ENCODE measurements at places on chromosomes 1 and 21.

- no peak for DNase-seq
These were observed 345.5 kb upstream of the LYPLAL1 start for GRCh38 chr1:218828125-218828650.

GRCh38 chr1:38512789-38513188, 346.8 kb downstream of the RRAGC start:
- DNase-seq: no peak

DNA sequence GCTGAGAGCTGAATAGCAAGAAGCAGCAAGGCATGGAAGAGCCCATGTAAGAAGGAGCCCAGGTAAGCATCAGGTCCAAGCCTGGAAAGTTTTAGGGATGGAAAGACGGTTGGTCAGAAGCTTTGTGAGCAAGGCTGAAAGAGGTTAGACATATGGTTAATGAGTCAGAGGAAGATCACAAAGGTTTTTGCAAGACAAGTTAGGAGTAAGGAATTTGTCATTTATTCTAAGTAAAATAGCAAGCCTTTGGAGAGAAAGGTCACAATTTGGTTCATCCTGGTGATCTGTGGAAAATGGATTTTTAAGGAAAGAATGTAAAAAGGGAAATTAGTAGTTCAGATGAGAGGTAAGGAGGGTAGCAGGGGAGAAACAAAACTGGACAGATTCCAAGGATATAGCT, 106.7 kb downstream of the DPYD start:
- DNase-seq: no peak

DNA sequence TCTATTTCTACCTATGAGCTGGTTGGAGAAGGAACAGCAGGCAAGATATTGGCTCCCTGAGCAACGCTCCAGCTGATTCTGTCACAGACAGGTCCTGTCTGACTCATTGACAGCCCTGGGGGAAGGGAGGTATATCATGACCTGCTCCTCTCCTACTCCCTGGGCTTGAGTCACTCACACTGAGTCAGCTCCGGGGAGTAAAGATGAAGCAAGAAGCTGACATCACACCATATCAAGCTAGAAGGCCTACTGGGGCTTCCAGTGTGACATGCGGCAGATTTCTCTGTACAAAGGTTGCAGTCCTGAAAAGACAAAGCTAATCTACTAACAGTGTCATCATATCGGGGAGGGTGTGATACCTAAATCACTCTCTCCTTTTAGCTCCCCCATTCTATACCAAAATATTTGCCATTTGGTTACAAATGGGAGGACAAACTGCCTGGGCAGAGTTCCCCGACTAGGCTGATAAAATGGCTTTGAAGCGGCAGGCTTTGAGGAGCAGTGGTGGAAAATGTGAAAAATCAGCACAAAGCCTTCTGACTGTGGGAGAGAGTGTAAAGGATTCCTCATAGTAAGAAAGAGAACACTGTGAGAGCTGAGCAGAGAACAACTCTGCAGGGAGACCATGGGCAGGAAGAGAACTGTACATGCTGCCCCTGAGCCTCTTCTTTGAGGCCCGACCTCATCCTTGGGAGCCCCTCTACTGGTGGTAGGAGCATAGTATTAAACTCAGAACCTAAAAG, 15.5 kb downstream of the PI4KB start:
- peak; percentile 88 for DNase-seq

- DNase-seq: no peak
These were observed 10.2 kb upstream of the DMRTB1 start for GRCh38 chr1:53449021-53449420.

GRCh38 chr1:206455289-206455665, 15.0 kb upstream of the IKBKE start:
- no peak for DNase-seq

- DNase-seq: no peak
These were observed 32.1 kb downstream of the SH3BP5L start for GRCh38 chr1:248793592-248793991.

DNA sequence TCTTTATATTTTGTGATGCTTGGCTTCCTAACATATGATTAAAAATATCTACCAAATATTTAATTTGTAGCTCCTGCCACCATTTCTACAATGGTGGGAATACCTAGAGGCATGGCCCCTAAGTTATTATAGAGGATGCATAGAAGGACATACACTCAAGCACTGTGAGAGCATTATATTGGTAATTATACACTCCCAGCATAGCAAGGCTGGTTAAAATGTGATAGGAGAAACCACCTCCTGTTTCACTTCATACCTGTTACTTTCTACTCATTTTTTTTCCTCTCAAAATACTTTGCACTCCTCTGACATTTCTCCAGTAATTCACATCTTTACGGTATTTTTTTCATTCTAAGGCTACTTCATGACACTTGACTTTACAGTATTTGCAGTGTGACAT, 92.9 kb downstream of the HS2ST1 start:
- no peak for DNase-seq

DNA sequence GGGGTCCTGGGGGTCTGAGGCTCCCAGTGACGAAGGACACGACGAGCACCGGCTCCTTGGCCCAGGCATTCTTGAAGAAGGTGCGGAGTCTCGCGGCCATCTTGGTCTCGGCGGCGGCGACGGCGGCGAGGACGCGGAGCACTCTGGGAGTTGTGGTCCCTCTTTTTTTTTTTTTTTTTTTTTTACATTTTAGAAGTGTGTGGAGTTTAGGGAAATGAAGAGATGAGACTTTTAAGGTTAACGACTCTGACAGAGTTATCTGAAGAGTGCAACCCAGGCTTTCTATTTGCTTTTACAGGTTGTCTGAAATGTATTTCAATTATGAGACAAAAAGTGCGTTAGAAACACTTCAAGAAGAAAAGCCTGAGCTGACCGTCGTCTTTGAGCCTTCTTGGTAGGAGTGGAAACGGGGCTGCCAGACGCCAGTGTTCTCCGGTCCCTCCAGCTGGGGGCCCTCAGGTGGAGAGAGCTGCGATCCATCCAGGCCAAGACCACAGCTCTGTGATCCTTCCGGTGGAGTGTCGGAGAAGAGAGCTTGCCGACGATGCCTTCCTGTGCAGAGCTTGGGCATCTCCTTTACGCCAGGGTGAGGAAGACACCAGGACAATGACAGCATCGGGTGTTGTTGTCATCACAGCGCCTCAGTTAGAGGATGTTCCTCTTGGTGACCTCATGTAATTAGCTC, 9.7 kb downstream of the OR2B11 start:
- DNase-seq: peak; percentile 15

DNA sequence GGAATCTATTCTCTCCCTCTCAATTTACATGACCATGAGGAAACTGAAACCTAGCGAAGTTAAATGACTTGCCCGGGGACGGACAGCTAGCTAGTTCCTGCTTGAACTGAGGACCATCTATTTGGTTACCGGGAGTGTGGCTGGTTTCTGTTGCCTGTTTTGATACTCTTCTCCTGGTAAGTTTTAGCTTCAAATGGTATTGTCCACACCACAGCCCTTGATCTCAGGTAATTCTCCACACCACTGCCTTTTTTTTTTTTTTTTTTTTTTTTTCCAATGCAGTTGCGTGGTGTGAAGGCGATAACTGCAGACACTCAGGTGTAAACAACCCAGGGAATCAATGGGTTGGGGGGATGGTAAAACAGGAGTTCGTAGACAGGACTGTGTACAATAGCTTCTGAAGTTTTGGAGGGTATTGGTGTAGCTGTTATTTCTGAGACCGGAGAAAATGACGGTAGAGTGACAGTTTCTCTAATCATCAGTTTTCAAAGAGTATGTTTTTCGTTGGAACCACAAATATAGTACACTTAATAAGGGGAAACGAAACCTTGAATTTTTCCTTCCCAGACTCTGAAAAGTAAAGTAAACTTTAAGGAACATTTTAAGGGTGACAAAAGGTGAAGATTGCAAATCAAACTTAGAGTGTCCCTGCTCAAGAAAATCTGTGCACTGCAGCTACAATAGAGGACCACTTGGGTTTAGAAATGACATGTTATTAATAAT, 125.3 kb upstream of the CACYBP start:
- no peak for DNase-seq

- no peak for DNase-seq
These were observed 152.0 kb downstream of the KAZN start for GRCh38 chr1:14750490-14750889.

GRCh38 chr1:86137436-86137835, 19.1 kb downstream of the COL24A1 start:
- no peak for DNase-seq

GRCh38 chr21:36412916-36413315, 27.7 kb downstream of the CHAF1B start:
- DNase-seq: no peak

DNA sequence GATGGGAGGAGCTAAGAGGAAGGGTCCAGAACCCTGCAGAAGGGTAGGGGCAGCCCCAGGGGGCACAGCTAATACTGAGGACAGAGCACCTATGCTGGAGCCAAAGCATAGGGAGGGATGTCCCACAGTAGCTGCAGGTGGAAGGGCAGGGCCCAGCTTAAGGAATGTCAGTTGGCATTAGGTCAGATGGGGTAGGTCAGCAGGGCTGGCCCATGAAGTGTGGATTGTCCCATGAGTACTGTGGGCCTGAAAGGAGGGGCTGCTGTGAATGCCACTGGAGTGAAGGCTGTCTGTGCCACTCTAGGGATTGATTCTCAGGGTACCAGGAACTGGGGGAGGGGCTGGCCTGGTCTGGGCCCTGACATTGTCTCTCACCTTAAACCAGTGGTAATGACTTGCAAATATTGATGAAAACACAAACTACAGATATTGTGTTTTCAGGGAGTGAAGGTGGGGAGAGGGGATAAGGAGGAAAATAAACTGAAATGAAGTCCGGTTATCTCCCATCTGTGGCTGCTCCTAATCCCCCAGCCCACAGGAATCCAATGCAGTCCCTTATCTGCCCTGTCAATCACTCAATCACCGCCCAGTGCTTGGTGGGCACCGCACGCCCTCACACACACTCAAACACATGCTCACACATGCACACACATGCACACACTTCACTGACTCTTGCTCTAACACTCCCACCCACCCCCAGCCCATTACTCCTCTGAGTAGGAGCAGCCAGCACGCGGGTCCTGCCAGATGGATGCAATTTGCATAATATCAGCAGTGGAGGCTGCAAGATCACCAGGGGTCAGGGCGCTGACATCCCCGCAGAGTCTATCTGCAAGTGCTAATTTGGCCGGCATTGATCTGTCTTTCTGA, 27.8 kb downstream of the DMAP1 start:
- DNase-seq: no peak

DNA sequence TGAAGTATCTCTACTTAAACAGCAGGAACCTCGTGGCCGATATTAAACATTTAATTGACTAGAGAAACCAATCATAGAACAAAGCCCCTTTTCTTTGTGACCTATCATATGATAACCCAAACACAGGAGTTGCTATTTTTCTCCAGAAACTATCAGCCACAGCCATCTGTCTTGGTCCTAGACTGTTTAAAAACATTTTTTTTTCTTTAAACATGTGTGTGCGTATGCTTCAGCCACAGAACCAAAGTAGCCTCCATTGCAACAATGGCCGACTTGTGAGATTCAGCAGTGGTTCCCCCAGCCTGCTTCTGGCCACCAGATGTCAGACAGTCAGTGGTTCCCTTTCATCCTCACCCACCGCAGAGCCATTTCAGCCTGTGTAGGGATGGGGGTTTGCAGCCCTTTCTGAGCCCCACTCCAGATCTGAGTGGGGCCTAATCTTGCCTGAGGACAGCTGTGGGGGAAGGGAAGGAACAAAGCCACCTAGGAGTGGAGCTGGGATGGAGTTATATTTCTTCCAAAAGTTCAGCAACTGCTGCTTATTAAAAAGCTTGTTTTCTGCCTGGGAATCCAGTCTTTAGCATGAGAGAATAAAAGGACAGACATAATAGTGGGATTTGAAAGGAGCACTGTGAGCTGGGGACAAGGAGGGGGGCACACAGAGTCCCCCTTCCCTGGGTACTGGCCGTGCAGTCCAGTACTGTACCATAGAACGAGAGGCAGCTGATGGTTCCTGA, 11.7 kb upstream of the IGSF3 start:
- DNase-seq: no peak

DNA sequence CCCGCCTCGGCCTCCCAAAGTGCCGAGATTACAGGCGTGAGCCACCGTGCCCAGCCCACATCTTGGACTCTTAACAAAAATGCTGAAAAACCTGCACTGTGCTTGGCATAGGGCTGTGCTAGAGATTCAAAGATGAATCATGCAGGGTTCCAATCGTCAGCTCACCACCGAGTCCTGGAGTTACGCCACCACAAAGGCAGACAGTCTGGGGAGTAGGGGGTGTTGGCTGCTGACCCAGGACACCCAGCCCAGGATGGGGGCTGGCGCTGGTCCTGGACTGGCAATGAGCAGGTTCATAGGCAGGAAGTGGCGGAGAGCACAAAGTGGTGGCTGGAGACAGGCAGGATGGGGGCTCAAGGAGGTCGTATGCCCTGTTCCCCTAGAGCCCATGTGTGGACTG, 16.0 kb downstream of the PSRC1 start:
- DNase-seq: no peak

DNA sequence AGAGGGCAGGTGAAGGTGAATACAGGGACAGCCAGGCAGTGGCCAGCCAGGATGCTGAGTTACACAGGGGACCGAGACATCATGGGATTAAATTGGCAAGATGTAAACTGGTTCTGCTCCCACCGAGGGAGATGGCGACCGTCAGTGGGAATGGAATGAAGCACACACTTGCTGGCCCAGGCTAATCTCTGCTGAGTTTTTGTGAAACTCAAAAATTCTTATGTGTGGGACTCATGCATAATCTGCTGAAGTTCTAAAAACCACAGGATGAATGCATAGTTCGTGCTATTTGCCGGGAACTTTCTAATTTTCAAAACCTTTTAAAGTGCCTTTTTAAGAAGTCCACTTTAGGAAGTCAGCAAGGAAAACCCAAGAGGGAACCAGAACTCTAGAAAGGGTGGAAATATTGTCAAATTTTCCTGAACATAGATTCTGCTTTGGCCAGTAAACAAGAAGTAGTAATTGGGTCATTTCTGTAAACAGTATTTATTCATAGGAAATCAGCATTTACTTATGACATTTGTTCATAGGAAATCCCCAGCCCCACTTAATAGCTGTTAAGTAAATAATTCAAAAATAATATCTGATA, 85.4 kb upstream of the ROR1 start:
- DNase-seq: no peak

GRCh38 chr1:83810144-83810543, 188.8 kb downstream of the TTLL7 start:
- DNase-seq: no peak

GRCh38 chr1:69123486-69123885, 444.2 kb upstream of the LRRC7 start:
- DNase-seq: no peak

- DNase-seq: no peak
These were observed 46.0 kb downstream of the CEP350 start for GRCh38 chr1:180000575-180000974.

GRCh38 chr1:64846573-64847430, 101.9 kb downstream of the RAVER2 start:
- DNase-seq: no peak

DNA sequence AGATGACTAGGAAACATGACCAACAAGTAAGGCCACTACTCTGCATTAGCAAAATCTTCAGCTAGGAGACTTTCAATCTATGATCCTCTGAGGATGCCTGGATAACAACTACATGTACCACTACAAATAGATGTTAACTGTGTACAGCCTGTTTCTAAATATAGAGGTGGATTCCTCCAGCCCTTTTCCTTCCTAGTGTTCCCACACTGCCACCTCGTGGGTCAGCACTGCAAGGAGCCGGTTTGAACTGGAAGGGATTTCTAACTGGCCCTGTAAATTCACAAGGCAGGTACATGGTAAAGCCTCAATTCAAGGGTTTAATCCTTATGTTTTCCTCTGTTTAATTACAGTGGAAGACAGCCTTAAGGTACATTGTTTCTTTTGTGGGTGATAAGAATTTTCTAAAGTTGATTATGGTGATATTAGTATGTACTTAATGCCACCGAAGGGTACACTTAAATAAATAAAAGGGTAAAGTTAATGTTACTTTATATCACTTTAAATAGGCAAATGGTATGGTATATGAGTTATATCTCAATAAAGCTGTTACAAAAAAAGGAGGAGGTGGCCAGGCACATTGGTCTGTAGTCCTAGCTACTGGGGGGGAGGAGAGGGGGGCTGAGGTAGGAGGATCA, 14.4 kb downstream of the SMYD3 start:
- DNase-seq: peak; percentile 15
